ENCODE measurements at places on chromosomes 2 and 18. TPM values are rescaled to one million over a fixed set of nuclear protein-coding genes. Genes with fewer than 3 reads are reported as not detected.
A peak's percentile ranks its signal among the peaks of the same experiment; 100 is the strongest.

CDH7 gene
- total RNA-seq = not detected

DNA sequence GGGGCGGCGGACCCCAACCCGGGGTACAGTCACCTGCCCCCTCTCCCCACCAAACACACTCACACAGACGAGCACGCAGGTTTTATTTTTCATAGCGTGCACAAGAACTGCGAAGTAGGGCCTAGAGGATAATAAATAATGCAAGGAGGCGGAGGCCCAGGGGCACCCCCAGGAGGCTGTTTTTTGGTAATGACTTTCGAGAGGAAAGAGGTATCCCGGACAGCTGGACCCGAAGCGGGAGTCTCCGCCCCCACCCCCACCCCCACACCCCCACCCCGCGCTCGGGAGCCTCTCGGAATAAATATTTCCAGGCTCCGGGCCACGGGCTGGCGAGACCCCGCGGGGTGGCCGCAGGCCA is 3.4 kb downstream of the CYP26B1 start:
- peak overlapping the region; percentile 70 for H3K4me3 ChIP-seq
- peaks cover 53% of the 10 kb centered on the region for H3K27me3 ChIP-seq
- H3K27ac ChIP-seq = peak overlapping the region; percentile 80
- peak; percentile 75 for DNase-seq
- no peaks in the 10 kb centered on the region for H3K36me3 ChIP-seq

GRCh38 chr2:18797133-18797845 is 207.9 kb upstream of the NT5C1B start:
- H3K27me3 ChIP-seq = no peaks in the 10 kb centered on the region
- H3K27ac ChIP-seq = no peak overlapping the region
- peaks cover 2% of the 10 kb centered on the region for H3K4me1 ChIP-seq
- H3K4me3 ChIP-seq = no peak overlapping the region
- no peaks in the 10 kb centered on the region for H3K36me3 ChIP-seq

- H3K4me1 ChIP-seq = peaks cover 15% of the 10 kb centered on the region
- DNase-seq = no peak
- H3K27me3 ChIP-seq = peaks cover 83% of the 10 kb centered on the region
- no peaks in the 10 kb centered on the region for H3K36me3 ChIP-seq
- H3K27ac ChIP-seq = no peak overlapping the region
These were observed 7.4 kb downstream of the PMAIP1 start for GRCh38 chr18:59907172-59907571.

DNA sequence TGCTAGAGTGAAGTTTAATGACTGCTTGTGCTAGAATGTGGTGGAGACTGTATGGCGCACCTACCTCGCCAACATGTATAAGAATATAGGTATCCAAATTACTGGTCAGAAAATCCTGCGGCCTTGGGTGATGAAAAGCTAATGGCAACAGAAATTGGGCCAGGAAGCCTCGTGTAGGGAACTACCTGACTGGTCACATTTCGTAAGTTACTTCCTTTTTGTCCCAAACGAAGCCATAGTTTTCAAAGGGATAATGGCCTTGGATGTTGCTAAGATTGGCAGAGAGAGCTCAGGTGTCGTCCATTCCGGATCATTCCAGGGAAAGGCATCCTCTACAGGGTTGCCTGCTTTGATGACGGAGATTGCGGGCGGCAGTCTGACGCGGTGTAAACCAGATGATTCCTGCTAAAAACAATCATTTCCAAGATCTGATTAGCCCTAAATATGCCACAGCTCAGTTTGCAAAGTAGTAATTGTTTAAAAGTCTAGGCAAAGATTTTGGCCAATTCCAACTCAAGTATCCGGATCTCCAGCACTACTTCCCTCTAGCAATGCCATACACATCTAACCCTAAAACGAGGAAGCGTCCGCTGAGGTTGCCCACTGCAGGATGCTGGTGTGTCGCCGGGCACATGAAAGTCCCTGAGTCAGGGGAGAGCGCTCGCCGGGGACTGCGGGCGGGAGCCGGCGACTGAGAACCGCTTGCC is 708 bp upstream of the MALT1 start:
- peak overlapping the region; percentile 86 for H3K4me3 ChIP-seq
- no peaks in the 10 kb centered on the region for H3K36me3 ChIP-seq
- DNase-seq = no peak
- H3K4me1 ChIP-seq = peaks cover 49% of the 10 kb centered on the region

DNA sequence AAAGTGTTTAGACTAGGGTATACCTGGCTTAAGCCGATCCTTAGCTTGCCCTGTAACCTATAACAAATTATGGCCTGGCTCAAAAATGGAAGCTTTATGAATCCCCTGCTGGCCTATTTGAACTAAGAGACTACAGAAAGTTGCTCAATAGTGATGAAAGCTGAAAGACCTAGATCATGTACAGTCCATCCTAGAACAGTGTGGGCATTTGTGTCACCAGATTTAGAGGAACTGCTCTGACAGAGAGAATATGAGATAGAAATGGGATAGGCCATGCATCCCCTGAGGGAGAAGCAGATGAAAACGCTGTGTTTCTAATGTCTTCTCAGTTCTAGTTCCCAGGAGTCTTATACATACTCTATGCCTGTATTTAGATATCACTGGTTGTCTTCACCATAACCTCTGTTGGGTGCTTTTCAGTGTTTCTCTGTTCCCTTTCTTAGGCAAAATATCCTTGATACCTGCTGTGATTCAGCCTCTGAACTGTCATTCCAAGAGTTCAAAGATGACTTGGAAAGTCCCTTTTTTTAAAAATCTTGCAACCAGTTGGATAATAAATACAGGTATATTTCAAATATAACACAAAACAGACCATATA is 246.9 kb upstream of the SLC39A10 start:
- H3K4me1 ChIP-seq = no peaks in the 10 kb centered on the region
- H3K36me3 ChIP-seq = no peaks in the 10 kb centered on the region
- no peak overlapping the region for H3K27ac ChIP-seq
- DNase-seq = no peak
- no peaks in the 10 kb centered on the region for H3K27me3 ChIP-seq

All from left ventricle myocardium inferior (tissue), 1 donor.